Central memory CD8-positive, alpha-beta T cell (primary cell): ENCODE measurements at places on chromosomes 1 and 21.
A peak's percentile ranks its signal among the peaks of the same experiment; 100 is the strongest.

DNA sequence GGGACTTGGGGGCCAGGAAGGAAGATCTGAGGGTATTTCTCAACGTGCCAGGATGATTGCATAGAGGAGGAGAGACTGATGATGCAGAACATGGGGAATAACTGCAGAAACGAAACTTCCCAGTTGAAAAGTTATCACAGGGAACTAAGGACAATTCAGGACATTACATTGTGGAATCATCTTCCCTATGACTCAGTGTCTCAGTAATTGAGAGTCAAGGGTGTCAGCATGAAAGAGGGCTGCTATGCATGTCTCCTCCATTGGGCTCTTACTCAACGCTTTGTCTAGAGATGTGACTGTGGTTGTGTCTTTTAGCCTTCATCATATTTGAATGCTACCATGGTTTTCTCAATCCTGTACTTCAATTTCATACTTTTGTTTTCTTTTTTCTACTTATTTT, 48.9 kb upstream of the PTGFR start:
- H3K27me3 ChIP-seq: no peaks in the 10 kb centered on the region
- no peak overlapping the region for H3K27ac ChIP-seq
- no peak overlapping the region for H3K4me3 ChIP-seq
- no peak for DNase-seq

GRCh38 chr1:208526613-208527125, 282.5 kb upstream of the PLXNA2 start:
- H3K36me3 ChIP-seq: no peaks in the 10 kb centered on the region
- no peak for DNase-seq

DNA sequence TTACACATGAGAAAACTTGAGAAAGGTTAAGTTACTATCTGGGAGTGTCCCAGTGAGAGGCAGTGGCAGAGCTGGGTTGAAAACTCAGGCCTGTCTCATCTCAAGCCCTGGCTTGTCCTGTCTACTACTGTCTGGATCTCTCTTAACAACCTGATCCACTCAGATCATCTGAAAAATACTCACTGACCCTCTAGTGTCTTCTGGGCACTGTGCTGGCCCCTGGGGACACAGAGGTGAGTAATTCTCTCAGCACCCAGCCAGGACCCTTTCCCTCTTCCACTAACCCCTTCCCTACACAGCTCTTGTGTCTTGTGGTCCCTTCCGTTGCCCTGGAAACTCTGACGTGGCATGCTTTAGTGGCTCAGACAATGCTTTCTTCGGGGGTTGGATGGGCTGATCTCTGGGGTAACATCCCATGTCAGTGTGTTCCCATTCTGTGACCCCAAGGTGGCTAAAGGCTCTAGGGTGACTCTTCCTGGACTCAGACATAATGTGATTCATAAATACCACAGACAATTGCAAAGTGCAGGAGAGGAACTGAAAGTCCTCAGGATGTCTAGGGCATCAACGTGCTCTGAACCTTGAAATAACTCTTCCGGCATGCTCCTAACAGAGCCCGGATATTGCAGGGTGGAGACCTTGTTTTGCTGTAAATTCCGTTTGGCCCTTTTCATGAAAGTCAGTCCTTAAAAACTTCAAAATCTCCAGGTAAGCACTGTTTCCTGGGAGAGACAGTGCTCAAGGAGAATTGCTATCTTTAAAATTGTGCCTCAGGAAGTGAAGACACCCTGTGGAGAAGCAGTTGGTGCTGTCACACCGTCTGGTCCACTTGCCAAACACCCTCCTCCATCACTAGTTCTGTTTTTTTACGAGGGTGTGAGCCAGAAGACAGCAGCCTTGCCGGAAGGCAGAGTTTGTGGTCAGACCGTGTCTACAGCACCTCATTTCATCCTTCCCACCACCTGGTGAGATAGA, 4.0 kb downstream of the SHISAL2A start:
- DNase-seq: peak; percentile 78
- H3K27ac ChIP-seq: peak overlapping the region; percentile 98
- H3K27me3 ChIP-seq: no peaks in the 10 kb centered on the region
- peaks cover 35% of the 10 kb centered on the region for H3K36me3 ChIP-seq
- peak overlapping the region; percentile 75 for H3K4me3 ChIP-seq

DNA sequence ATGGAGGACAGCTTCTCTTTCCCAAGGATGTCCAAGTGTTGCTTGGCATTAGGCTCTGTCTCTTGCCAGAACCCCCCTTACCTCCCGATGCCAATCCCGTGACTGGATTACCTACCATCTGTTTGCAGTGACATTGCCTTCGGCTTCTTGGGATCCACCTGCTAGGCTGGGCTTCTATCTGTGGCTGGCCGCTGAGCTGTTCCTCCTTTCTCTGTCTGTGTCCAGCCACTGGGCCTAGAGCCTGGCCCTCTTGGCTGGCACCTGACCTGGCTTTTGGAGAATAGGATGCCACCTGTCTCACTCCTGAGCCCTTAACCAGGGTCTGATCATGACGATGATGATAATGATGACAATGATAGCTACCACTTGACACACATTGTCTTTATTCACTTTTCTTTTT, 41.6 kb upstream of the STUM start:
- H3K4me3 ChIP-seq: no peak overlapping the region
- no peak overlapping the region for H3K27ac ChIP-seq
- peaks cover 77% of the 10 kb centered on the region for H3K27me3 ChIP-seq

GRCh38 chr1:75953461-75953860, 21.3 kb upstream of the ASB17 start:
- H3K4me1 ChIP-seq: no peaks in the 10 kb centered on the region
- H3K27ac ChIP-seq: no peak overlapping the region
- no peaks in the 10 kb centered on the region for H3K36me3 ChIP-seq
- no peak for DNase-seq

GRCh38 chr1:85936057-85936456, 220.5 kb downstream of the COL24A1 start:
- H3K4me3 ChIP-seq: no peak overlapping the region
- H3K36me3 ChIP-seq: no peaks in the 10 kb centered on the region
- H3K27ac ChIP-seq: no peak overlapping the region
- DNase-seq: no peak

- H3K4me3 ChIP-seq: no peak overlapping the region
- H3K27me3 ChIP-seq: peaks cover 18% of the 10 kb centered on the region
- no peak overlapping the region for H3K27ac ChIP-seq
These were observed 79.3 kb downstream of the MAP3K7CL start for GRCh38 chr21:29209696-29210095.

DNA sequence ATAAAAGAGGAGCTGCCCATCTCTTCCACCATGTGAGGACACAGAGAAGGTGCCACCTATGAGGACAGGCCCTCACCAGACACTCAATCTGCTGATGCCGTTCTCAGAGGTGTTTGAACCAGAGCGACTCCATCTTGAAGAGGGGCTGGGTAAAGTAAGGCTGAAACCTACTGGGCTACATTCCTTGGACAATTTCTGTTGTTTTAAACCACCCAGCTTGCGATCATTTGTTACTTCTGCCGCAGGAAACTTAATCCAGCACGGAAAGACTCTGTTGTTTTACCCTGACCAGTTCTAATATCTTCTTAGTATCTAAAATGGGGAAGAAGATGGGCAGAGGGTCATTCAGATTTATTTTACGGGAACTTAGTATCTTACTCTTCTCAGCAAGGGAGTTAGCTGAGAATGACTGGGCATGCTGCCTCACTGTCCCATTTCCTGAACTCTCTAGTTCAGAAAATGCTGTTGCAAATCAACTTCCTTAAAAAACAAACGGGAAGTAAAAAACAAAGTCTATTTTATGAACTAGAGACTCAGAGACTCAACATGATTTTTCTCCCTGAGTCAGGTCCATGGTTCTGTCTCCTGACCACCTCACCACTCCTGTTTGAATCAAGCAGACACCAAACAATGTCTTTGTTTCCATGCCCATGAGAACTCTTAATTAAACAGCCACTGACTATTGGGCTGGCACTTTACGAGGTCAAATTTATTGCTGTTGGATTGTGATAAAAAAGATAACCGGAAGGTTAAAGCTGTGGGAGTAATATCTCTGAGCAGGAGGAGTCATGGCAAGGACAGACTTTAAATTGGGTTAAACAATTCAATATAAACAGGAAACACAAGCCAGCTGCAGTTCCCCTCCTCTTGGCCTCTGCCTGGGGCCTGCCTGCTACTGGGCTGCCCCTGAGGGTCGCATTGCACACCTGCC, 23.8 kb upstream of the IFNAR1 start:
- no peak overlapping the region for H3K4me3 ChIP-seq
- peaks cover 13% of the 10 kb centered on the region for H3K36me3 ChIP-seq
- H3K4me1 ChIP-seq: peaks cover 11% of the 10 kb centered on the region
- no peak overlapping the region for H3K27ac ChIP-seq

GRCh38 chr1:237145379-237146135, 103.6 kb downstream of the RYR2 start:
- peaks cover 65% of the 10 kb centered on the region for H3K27me3 ChIP-seq
- peaks cover 2% of the 10 kb centered on the region for H3K36me3 ChIP-seq
- no peak overlapping the region for H3K27ac ChIP-seq
- no peak for DNase-seq
- no peaks in the 10 kb centered on the region for H3K4me1 ChIP-seq
- no peak overlapping the region for H3K4me3 ChIP-seq

DNA sequence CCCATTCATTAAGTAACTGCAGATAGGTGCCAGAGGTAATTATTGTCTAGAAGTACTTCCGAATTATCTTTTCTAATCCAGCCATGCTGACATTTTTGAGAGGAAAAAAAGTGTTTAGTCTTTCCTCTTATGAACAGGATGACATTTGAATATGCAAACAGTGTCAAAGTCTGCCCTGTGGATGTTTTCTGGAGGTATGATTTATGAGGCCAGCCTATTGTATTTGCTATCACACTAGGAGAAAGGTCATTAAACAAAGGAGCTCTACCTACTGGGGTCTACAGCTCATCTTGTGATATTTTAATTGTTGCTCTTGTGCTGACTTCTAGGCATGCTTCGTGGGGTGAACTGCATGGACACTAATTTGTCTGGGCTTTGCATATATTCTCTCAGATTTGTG, 559.7 kb upstream of the CAMK1G start:
- H3K27me3 ChIP-seq: no peaks in the 10 kb centered on the region
- no peak overlapping the region for H3K27ac ChIP-seq
- no peak overlapping the region for H3K4me3 ChIP-seq
- no peaks in the 10 kb centered on the region for H3K4me1 ChIP-seq
- H3K36me3 ChIP-seq: no peaks in the 10 kb centered on the region
- no peak for DNase-seq

DNA sequence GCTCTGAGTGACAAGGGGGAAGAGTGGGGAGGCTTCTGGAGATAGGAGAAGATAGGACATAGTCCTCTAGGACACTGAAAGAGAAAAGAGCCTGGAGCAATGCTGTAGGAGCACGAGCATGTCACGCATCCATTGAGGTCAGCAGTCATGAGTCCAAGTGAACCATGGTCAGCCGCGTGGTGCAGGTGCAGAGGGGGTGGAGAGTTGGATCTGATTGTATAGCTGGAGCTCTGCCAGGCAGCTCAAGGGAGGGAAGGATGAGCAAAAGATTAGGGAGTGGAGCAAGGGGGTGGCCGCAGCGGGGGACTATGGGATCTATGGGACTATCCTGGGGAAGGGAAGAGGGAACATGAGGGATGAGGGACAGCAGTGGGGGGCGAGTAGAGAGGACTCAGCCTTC, 14.0 kb downstream of the PADI1 start:
- peaks cover 39% of the 10 kb centered on the region for H3K27me3 ChIP-seq
- no peak overlapping the region for H3K27ac ChIP-seq
- DNase-seq: no peak
- no peak overlapping the region for H3K4me3 ChIP-seq
- no peaks in the 10 kb centered on the region for H3K4me1 ChIP-seq
- no peaks in the 10 kb centered on the region for H3K36me3 ChIP-seq
